ENCODE measurements at places on chromosomes 3 and 15.

- no peak for DNase-seq
Measured at GRCh38 chr3:46908294-46908985, 30.9 kb downstream of the PTH1R start.

- peak; percentile 9 for DNase-seq
Measured at GRCh38 chr15:40472171-40472727, 1.5 kb downstream of the CHST14 start.

DNA sequence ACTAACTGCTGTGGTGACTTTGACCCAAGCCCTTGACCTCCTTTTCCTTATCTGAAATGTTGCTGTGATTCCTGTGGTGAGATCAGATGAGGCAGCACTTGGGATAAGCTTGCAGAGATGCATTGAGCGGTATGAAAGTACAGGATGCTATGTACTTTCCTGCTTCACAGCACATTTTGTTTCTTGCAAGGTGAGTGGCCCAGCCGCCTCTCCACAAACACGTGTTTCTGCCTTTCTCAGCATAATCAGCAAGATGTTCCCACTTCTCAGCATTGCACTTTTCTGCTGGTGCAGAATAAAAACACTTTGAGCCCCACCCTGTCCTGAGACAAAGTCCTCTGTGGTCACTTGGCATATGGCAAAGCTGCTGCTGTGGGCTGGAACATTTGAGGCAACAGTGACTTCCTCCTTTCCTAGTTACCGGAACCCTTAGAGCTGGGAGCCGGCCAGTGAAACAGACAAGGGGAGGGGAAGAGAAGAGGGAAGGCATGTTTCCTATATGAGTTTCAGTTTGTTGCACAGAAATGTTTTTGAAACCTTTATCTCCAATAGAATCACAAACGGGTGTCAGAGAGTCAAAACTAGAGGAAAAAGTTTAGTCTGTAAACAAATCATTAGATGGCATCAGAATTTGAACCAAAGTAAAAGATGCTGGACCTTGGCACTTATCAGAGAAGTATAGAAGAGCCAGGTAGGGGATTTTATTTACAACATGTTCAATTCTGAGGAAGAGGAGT lies 5.0 kb downstream of the NUDT16 start:
- DNase-seq: peak; percentile 85

GRCh38 chr3:156547637-156548036 lies 7.3 kb downstream of the SSR3 start:
- DNase-seq: no peak

DNA sequence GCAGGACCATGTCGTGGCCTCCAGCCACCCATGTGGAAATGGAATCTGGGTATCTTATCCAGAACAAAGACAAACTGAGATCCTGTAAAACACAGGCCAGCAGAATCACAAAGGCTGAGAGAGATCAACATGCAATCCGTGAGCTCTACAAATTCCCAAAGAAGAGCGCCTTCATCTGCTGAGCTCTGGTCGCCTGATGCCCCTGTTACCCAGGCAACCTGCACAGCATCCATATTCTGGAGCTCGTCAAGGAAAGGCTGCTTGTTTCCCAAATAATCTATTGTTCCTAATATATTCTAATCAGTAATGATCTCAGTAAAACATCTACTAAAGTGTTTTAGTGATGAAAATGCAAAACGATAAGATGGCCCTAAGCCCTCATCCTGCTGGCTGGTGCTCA lies 133.6 kb downstream of the OCA2 start:
- DNase-seq: no peak

DNA sequence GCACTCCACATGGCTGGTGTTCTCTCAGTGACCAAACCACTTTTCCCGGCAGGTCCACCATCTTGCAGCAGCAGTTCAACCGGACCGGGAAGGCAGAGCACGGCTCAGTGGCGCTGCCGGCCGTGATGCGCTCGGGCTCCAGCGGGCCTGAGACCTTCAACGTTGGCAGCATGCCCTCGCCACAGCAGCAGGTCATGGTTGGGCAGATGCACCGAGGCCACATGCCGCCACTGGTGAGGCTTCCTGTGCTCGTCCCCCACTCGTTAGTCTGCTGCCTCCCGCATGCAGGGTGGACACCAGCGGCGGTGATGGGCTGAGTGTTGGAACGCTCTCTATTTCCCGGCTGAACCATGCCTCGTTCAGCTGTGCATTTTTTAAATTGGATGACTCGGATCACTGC lies 344.9 kb upstream of the TPM1 start:
- no peak for DNase-seq

GRCh38 chr3:42640771-42641370 lies 12.6 kb upstream of the ZBTB47 start:
- no peak for DNase-seq

- no peak for DNase-seq
Measured at GRCh38 chr15:95469496-95470000, 861.0 kb upstream of the NR2F2 start.

GRCh38 chr3:60792249-60792852 lies 458.9 kb downstream of the FHIT start:
- no peak for DNase-seq

DNA sequence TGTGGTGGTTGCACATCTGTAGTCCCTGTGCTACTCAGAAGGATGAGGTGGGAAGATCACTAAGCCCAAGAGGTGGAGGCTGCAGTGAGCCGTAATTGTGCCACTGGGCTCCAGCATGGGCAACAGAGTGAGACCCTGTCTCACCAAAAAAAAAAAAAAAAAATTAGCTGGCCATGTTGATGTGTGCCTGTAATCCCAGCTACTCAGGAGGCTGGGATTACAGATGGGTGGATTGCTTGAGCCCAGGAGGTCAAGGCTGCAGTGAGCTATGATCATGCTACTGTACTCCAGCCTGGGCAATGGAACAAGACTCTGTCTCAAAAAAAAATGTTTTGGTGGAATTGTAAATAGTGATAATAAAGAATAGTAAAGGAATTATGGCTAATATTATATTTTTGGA lies 9.9 kb downstream of the ATRIP start:
- DNase-seq: no peak

DNA sequence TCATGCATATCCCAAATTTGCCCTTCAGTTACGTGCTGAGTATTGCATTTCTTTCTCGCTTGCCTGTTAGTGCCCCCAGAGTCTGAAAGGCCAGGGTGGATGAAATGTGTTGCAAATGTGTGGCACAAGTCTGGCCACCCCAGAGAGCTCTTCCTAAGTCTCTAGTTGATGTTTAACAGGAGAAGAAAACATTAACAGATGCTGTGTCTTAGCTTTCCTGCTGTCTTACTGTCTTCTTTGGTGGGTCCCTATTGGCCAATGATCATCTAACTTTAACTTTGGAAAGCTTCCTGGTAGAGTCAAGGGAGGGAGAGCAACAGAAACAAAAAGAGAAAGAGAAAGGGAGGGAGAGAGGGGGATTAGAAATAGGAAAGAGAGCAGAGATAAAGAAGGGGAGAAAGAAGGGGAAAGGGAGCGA lies 76.7 kb upstream of the P3H2 start:
- no peak for DNase-seq

GRCh38 chr3:62659660-62660059 lies 215.6 kb downstream of the CADPS start:
- peak; percentile 4 for DNase-seq

- DNase-seq: no peak
Measured at GRCh38 chr3:114408736-114409670, 115.2 kb downstream of the TIGIT start.

- DNase-seq: peak; percentile 23
Measured at GRCh38 chr3:4712109-4712508, 219.0 kb downstream of the ITPR1 start.

- peak; percentile 85 for DNase-seq
Measured at GRCh38 chr3:115658337-115659181, 35.2 kb downstream of the GAP43 start.

GRCh38 chr15:43268111-43269105 lies 1.7 kb upstream of the TGM5 start:
- peak; percentile 81 for DNase-seq

DNA sequence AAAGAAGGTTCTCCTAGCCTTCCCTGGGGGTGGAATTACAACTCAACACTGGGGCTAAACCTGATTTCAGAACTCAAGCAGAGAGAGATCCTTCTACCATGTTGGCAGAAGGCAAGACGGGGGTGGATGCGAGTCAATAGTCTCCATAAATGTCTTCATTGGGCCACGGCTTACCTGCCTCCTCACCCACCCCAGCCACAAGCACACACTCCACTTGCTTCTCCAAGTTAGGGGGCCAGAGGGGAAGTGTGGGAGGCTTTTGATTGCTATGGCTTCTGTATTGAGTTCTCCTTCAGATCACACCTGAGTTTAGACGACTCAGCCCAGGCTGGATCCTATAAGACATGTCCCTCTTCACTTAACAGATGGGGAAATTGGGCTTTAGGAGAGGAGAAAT lies 178.9 kb downstream of the UACA start:
- no peak for DNase-seq

All from hematopoietic multipotent progenitor cell treated with erythropoietin and hydrocortisone succinate and interleukin-3 and kit ligand, for 4 days (in vitro differentiated cells).